ENCODE measurements at places on chromosomes 5 and 9. TPM values are rescaled to one million over a fixed set of nuclear protein-coding genes. Genes with fewer than 3 reads are reported as not detected.

Gene SGCD
- total RNA-seq, result 56.2 TPM

DNA sequence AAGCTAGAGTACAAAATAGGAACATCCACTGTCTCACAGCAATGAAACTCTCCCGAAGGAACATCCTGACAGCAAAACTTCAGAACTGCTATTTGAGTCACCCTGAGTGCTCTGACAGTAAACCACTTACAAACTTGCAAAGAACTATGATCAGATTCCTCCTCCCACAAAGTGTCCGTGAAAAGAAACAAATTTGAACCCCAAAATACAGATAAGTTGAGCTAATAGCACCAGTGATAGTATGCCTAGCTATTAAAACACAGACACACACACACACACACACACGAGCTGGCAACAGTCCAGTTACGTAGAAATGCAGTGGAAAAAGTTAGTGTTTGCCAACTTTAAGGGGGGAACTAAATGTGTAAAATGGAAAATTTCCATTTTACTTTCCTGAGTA lies 3.1 kb upstream of the GLIS3 start:
- DNase-seq, result no peak

Gene IFNA21
- total RNA-seq, result not detected

Gene CXCL14
- total RNA-seq, result 3.1 TPM

DNA sequence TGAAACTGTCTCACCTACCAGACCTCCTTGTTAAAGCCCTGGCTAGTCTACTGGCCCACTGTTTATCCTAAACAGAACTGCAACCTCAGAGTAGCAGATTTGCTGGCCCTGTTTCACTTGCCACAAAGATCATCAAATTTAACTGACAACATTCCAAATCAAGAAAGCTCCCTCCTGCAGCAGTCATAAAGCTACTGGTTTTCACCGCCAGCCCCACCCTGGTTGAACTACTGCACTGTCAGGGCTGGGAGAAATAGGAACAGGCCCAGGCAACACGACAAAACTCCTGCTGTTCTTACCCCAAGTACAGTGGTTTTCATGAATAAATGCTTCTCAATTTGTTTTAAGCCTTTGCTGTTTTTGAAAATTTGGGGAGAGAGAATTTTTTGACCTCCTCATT lies 63.0 kb downstream of the NR6A1 start:
- no peak for DNase-seq

- no peak for DNase-seq
These were observed 9.6 kb upstream of the NSD1 start for GRCh38 chr5:177123789-177124485.

DNA sequence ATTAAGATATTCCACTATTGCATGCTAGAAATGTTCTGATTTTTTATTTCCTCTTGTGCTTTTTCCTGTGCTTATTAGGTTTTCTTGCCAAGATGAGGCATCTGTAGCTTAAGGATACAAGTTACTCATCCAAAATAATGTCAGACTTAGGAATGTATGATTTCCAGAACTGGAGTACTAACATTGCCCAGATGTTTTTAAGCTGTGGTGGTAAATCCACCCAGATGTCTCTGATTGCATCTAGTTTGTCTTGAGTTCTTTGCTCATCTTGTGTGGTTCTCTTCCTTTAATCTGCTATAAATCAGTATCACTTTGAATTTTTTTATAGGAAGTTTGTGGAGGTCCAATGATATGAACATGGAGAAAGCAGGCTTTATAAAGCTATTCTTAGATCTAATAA lies 337.5 kb upstream of the ZNF608 start:
- no peak for DNase-seq

DNA sequence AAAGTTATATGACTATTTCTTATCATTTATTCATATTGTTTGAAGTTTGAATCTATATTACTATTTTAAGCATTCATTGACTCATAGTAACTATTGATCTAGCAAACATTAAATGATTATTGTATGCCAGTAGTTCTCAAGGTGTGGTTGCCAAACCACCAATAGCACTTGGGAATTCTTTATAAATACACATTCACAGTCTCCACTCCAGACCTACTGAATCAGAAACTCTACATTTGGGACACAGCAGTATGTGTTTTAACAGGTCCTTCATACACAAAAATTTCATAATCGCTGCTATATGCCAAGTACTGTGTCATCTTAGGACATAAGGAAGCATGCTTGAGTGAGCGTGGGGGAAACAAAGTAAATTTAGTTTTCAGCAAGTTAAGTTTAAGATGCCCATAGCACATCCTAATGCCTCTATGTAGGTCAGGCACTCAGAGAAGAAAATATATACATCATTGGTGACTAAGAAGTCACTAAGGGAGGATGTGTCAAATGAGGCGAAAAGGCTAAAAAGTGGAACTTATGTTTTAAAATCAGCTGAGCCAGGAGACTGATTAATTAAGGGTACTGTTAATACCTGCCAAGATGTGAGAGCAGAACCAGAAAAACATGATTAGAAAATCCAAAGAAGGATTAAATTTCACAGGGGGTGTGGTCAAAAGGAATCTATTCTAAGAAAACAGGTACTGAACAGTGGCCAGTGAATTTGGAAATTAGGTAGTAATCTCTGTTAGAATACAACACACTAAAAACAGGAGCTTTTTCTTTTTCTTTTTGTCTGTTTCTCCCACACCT lies 340.8 kb downstream of the HCN1 start:
- DNase-seq, result no peak

GRCh38 chr5:141586246-141586645 lies 32.6 kb downstream of the DIAPH1 start:
- DNase-seq, result no peak

DNA sequence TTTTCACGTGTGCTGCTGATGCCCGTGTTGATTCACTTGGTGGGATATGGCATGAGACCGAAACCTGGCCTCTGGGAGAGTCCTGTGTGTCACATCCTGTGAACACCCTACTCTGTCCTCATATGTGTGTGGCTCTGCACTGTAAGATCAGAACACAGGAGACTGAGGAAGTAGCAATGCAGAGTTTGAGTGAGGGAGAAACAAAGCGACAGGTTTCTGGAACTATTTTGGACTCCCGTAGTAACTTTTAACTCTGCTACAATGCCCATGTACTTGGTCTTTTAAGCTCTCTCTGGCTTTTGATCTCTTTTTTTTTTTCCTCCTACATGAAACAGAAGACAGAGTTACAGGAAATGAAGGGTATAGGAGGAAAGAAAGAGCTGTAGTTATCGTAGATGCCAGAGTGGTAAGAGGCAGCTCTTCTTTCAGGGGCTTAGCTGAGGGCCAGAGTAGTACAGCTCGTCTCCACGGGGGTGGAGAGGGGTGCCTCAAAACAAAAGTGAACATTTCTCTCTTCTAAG lies 26.6 kb downstream of the GRAMD2B start:
- no peak for DNase-seq
